ENCODE measurements at places on chromosomes 12 and 14. TPM values are rescaled to one million over a fixed set of nuclear protein-coding genes. Genes with fewer than 3 reads are reported as not detected.

- DNase-seq = no peak
Measured at GRCh38 chr12:125999628-126000027, 934.4 kb downstream of the AACS start.

DNA sequence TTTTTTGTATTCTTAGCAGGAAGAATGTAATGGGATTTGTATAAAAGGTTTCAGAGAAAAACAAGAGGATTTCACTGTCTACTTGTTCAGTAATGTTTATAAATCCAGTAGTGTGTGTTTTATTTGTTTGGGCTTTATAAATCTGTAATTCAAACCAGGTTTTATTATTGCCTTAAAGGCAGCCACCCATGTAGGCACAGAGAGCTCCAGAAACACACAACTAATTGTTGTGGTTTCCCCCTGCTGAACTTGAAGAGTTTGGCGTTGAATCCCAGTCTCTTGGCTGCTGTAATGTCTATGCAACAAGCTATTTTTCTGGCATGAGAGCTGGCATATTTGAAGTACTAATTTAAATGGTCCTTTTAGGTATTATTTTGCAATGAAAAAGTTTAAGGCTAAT, 63.4 kb upstream of the SLCO1C1 start:
- DNase-seq = no peak

- DNase-seq = peak; percentile 45
Measured at GRCh38 chr12:92593734-92594402, 108.9 kb upstream of the PLEKHG7 start.

DNA sequence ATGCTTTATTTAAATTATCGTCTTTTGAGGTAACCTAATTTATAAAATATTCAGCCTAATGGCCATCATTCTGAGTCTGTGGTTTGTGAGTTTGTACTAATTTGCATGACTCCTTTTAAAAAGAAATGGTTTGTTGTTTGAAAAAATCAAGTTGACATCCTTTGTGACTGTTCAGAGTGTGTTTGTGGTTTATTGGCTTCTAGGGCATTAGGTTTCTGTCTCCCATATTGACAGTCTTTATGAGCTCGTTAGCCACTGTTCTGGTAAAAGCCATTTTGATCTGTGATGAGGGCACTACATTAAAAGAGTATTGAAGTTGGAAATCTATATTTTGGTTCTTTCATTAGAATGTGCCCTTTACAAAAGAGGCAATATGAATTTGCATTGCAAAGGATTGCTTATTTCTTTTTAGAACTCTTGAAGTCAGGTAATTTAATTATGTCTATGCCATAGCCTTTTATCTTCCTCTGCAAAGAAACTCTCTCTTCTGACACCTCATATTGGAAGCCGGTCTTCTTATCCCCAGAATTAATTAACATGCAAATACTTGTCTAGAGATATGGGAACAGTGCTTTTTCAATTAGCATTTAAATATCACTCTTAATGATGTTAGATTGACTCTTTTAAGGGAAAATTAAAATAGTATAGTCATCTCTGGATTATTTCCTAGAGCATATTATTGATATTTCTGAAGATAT, 95.0 kb downstream of the CRADD start:
- no peak for DNase-seq

GRCh38 chr12:53380794-53381730, 1.1 kb downstream of the SP1 start:
- DNase-seq = no peak

Gene B4GALNT3
- 11.7 TPM for total RNA-seq

DNA sequence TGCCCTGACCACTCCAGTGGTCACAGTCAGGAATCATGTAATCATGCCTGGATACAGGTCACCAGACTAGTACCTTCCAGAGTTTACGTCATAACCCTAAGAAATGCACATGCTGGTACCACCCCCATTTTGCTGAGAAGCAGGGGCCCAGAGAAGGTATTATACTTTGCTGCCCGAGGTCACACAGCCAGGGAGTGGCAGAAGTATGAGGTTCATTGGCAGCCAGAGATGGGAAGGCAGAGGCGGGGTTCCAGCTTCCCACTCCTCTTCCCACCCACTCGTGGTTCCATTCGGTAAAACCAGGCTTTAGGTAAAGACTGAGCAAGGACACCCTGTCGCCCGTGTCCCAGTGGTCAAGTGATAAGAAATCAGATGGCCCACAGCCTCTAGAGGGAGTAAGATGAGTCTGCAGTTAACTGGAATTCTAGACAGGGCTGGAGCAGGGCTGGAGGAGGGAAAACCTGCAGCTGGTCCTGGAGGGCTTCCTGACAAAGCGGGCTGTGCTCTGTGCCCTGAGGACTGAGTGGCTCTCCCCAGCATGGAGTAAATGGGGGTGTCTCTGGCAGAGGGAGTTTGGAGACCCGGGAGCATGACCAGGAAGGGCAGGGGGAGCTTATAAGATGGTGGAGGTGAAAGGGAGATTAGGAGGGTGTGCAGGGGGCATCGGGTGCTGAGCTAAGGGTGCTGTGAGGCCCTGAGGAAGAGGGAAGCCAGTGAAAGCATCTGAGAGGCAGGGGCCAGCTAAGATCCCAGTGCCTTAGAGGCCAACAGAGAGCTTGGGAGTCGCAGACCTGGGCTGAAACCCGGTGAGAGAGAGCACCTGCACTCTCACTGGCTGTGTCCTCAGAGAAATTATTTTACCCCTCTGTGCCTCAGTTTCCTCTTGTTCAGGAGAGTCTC, 5.7 kb downstream of the FAM222A start:
- no peak for DNase-seq

- peak; percentile 53 for DNase-seq
Measured at GRCh38 chr12:12992418-12993130, 7.5 kb downstream of the HEBP1 start.

DNA sequence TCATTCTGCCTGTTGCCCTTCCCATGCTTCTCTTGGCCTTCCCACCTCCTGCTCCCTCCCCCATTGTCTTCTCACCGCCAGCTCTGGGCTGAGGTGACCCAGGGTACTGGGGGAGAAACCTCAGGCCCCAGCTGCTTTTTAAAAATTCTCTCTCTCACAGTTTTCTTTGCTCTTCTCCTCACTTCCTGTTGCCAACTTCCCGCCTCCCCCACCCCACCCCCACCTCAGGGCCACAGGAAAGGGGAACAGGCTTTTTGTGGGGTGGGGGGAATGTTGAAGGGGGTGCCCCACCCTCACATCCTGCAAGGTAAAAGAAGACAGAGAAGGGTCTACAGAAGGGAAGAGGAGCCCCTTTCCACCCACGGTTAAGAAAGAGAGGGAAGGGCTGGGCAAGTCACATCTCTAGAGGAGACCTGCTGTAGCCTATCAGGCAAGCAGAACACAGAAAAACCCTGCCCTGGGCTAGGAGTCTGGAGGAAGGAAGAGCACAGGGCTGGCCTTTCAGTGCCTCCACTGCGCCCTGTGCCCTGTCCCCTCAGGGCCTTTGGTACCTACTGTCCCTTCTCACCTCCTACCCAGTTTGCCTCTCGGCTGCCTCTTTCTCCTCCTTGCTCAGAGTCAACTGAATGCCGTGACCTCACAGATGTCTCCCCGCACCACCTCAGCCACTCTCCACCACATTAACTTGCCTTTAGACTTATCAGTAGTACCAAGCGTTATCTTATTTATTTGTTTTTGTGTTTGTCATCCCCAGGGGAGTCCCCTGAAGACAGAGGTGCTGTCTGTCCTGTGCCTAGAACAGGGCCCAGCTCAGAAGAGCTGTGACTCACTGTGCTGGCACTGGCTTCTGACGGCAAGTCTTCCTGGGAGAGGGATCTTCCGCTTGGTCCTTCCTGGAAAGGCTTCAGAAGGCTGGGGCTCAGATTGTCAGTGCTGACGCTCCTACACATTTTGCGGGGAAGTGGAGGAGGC, 1.7 kb downstream of the ARHGAP9 start:
- DNase-seq = no peak

DNA sequence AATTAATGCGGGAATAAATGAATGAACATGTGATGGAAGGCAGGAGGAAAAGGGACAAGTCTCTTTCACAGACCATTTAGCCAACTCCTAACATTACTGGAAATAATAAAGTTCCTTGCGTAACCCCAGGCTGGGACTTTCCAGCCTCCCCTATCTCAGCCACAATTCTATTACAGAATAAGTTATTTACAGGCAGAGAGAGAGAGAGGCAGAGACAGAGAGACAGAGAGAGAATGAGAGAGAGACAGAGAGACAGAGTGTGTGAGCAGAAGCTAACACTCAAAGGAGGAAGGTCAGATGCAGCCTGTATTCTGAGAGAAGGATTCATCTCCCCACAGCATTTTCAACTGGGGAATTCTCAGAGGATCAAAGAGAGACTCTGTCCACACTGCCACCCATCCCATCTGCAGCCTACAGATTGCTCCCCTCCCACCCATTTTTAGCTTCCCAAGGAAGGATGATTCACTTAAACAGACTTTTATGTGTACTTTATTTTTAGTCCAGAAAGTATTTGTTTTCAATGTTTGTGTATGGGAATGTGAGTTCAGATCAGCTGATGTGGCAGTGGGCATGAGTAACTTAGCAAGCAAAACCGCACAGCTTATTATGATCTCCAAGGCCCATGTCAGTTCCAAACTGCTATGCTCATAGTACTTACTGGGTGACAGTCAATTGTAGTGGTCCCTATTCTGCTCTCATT, 165.7 kb downstream of the CAND1 start:
- DNase-seq = no peak

Gene FAM186B
- total RNA-seq = 1.2 TPM

Gene P2RX2
- 0.36 TPM for total RNA-seq

Gene FGF6
- not detected for total RNA-seq

Gene CCDC197
- not detected for total RNA-seq

DNA sequence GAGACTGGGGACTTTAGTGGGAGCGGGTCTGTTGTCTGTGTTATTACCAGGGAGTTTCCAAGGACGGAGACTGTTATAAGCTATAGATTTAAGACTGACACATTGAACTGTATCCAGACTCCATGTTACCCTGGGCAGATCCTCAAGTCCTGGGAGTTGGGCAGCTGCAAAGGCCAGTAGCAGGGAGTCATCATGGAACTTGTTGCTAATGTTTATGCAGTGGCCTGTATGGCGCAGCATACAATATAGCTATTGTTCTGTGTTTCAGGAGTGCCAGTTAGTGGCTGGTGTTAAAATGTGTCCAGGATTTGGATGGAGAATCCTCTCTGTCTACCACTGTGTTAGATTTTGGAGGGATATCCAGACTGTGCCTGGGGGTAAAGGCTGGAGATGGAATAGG, 31.7 kb downstream of the SMOC1 start:
- no peak for DNase-seq

DNA sequence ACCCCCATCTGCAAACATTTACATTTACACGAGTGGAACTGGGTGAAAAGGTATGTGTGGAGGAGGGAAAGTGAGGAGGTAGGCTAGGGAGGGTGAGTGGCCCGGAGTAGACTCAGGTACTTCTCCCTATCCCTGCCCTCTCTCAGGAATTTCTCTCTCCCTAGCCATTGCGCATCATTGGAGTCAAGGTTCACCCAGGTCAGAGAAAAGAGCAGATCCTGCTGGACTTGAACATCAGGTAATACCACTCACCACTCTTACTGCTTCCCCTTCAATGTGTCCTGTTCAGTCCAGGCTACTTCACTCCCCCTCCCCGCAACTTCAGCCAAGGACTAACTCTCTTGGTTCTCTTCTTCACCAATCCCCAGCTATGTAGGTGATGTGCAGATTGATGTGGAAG, 2.8 kb downstream of the ESYT1 start:
- no peak for DNase-seq

DNA sequence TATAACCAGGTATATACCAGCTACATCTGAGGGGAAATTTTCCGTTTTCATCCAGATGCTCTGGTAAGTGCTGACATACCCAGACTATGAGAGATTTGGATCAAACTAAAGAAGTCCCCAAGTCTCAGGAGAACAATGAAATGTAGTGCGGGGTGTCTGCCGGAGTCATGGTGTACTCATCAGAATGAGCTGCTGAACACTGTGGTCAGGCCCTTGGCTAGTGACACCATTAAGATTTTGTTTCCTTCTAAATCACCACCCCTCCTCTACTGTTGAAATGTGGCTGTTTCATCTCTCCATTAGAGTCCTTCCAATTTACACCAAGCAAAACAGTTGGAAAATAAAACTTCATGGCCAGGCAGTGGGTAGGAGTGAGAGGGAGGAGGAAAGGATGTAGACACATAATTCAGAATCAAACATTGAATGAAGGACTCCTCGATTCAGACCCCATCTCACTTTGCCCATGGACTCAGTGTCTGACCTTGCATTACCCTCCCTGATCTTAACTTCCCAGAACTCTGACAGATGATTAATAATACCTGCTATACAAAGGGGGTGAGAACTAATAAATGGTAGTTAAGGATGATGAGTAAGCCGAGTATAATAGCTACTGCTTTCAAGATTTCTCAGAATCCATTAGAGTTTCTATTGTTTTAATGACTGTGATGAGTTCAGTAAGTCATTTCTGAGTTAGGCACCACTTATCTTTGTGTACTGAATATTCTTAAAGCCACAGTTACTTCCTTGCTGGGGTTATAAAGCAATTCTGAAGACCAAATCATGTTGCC, 127.4 kb downstream of the CRADD start:
- DNase-seq = no peak

Gene OTX2
- not detected for total RNA-seq

Measured in ureter (tissue), 1 donor.